ENCODE measurements at places on chromosomes 3 and 15. TPM values are rescaled to one million over a fixed set of nuclear protein-coding genes. Genes with fewer than 3 reads are reported as not detected.
A peak's percentile ranks its signal among the peaks of the same experiment; 100 is the strongest.

- DNase-seq, result no peak
Observed at GRCh38 chr3:112751564-112752512, 94.8 kb downstream of the CD200R1L start.

- no peak for DNase-seq
Observed at GRCh38 chr15:75456710-75457109, 5.2 kb upstream of the SIN3A start.

- DNase-seq, result no peak
Observed at GRCh38 chr3:106578911-106579310, 710.1 kb upstream of the CBLB start.

- no peak for DNase-seq
Observed at GRCh38 chr3:181929501-181929900, 217.8 kb downstream of the SOX2 start.

DNA sequence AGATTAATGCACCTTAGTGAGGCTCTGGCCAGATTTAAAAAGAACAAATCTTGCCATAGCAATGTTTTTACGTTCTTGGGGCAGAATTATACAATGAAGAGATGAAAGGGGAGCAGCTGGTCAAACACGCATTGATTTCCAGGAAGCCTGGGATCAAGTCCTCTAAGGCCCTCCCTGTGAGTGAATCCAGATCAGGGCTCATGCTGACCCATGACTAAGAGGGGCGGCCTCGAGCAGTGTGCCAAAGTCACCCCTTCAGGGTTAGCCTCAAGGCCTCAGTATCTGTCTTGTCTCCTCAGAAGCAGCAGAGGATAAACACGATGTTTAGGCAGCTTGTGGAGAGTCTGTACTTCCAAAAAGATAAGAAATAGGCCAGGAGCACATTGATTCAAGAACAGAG lies 9.3 kb upstream of the RBP1 start:
- DNase-seq, result no peak

- no peak for DNase-seq
Observed at GRCh38 chr3:114846779-114847178, 300.3 kb downstream of the ZBTB20 start.

DNA sequence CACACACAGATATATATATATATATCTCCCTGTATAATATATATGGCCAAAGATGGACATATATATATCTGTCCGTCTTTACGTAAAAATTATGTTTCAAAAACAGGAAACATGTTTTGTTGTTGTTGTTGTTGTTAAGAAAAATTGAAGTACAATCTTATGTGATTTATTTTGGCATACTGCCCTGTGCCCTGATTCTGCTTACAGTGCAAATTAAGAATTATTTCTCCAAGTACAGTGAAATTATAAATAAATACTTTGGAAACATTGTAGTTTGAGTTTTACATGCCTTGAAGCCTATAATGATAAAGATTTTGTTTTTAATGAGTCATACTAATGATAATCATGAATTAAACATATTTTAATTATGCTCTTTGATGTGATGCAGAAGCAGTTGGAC lies 994.9 kb downstream of the DIPK2A start:
- no peak for DNase-seq

GRCh38 chr3:65669163-65669875 lies 369.4 kb downstream of the MAGI1 start:
- no peak for DNase-seq

DNA sequence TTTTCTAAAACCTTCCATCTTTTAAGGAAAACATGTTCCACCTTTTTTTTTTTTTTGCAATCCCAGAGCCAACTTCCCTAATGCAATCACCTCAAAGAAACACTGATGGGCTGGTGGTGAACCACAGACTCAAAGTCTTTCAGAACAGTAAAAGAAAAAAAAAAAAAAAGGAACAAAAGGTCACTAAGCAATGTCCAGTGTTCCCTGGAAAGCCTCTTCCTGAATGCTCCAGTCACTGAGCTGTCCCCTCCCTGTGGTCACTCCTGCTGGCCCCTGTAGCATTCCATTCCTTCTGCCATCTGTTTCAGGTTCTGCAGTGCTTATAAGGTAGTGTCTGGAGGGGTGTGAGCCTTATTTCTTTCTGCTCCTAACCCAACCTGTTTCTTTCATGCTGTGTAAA lies 53.3 kb downstream of the AAGAB start:
- DNase-seq, result no peak

- no peak for DNase-seq
Observed at GRCh38 chr3:183279371-183279770, 26.3 kb downstream of the B3GNT5 start.

- DNase-seq, result no peak
Observed at GRCh38 chr3:69784954-69785514, 45.8 kb downstream of the MITF start.

- no peak for DNase-seq
Observed at GRCh38 chr15:59797756-59798604, 108.9 kb upstream of the BNIP2 start.

DNA sequence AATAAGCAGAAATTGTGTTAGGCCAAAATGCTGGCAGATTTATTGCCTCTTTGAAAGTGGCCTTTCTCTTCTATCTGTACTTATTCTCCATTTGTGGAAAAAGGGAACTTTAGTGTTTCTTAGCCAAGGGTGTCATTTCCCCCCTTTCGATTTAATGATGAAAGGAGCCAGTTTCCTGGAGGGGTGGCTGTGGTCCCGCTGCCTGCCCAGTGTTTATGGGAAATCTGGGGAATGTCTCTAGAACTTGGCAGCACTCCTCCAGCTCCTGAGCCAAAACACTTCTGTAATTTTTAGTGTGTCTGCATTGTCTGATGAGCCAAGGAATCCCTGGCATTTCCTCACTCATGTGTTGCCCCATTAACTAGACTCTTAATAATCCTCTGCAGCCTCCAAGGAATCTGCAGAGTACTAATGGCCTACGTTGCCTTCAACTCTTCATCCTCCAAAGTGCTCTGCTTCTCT lies 448.8 kb downstream of the GRM7 start:
- peak; percentile 78 for DNase-seq

- no peak for DNase-seq
Observed at GRCh38 chr15:53627279-53627678, 132.2 kb downstream of the WDR72 start.

- DNase-seq, result no peak
Observed at GRCh38 chr15:66151809-66152208, 101.7 kb downstream of the MEGF11 start.

DNA sequence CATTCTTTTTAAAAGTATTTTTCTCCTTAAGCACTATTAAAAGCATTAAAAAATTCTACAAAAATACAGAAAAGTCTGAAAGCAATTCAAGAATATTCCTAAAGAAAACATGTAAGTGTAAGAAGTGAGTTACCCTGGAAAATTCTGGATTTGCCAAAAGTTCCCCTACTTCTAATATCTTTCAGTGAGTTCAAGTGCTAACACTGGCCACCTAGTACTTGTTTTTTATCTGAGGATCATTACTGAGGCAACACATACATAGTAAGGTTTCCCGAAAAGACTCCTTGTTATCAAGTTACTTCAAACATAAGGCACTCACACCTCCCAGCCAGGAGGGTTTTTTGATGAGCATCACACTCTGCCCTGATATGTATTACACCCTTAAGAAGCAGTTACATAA lies 158.4 kb downstream of the TIGIT start:
- no peak for DNase-seq

DNA sequence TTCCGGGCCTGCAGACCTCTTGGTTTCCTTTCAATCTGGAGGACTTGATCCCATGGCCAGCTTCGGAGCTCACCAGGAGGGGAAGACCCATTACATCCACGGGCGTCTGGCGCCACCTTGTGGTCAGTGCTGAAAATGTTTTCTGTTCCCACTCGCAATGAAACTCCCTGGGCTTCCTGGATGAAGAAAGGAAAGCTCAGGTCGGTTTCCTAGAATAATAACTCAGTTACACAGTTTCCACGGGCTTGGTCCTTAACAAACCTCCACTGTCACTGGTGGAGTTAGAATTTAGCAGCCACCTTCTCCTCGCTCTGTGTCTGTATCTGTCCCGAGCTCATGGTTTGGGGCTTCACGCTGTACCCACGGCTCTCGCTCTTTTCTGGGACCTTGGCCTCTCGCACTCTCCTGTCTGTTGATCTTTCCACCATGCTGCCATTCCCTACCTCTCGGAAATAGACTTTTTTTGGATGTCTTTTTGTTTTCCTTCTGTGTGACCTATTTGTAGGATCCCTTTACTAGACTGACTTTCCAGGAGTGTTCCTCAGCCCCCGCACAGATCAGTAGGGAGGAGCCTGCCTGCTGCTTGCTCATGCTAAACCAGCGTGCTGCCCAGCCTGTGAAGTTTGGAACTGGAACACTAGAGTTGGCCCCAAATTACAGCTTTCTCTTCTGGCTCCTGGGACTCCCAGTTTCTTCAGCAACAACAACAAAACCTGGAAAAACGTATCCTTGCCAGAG lies 56.3 kb downstream of the IL20RB start:
- peak; percentile 84 for DNase-seq

DNA sequence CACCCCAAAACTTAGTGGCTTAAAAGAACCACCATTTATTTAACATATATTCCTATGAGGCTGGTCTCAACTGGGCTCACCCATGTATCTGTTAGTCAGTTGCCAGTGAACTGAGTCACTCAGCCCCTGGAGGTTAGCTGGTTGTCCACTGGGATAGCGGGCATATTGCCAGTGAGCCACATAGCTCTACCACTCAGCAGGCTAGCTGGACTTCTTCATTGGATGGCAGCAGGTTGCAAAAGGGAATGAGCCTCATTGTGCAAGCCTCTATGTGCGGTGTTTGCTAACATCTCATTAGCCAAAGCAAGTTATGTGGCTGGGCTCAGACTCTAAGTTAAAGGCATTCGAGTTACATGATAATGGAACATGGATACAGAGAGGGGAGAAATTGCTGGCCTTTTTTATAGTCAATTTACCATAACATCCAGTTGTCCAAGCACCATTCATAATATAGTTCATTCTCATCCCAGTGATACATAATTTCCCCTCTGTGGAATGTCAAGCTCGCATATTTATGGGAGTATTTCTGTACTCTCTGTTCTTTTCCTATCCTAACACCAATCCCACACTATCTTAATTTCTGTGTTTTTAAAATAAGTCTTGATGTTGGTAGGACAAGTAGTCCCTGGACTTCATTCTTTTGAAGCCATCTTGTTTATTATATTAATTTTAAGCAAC lies 8.7 kb downstream of the BTD start:
- no peak for DNase-seq

DNA sequence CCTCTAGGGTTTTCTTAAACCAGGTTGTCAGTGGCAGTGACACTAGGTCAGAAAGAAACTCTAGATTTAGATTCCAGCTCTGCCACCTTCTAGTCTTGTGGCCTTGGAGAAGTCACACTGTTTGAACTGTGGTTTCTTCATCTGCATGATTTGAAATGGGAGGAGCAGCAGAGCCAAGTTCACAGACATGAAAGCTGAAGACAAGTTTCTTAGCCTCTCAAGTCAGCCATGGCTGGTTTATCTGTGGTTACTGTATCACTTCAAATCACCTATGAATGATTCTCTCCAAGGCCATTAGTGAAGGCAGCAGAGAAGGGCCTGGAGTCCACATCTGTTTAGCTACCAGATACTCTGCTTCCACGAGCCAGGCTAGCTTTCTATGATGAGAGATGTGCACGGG lies 15.6 kb downstream of the CLEC3B start:
- DNase-seq, result no peak

DNA sequence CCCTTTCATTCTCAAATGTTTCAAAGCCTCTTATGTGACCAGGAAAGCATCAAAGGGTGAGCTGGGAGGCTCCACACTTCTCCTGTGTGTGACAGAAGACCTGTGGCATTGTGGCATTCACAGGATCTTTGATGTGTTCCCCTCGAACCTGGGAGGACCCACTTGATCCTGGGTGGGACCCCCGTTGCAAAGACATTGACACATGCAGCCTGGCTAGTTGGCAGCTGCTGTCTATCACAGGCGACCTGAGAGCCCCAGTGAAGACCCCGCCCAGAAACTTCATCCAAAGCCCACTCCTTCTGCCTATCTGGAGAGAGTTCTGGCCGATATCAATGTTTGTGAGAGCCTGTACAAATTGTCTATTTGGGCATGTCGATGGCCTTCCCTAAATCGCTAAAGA lies 140.4 kb upstream of the ATP2B2 start:
- no peak for DNase-seq

- no peak for DNase-seq
Observed at GRCh38 chr3:95586754-95587153, 1227.6 kb upstream of the EPHA6 start.

GRCh38 chr3:177146646-177147045 lies 50.6 kb downstream of the TBL1XR1 start:
- no peak for DNase-seq

GRCh38 chr3:34858067-34858660 lies 781.2 kb upstream of the ARPP21 start:
- no peak for DNase-seq

DNA sequence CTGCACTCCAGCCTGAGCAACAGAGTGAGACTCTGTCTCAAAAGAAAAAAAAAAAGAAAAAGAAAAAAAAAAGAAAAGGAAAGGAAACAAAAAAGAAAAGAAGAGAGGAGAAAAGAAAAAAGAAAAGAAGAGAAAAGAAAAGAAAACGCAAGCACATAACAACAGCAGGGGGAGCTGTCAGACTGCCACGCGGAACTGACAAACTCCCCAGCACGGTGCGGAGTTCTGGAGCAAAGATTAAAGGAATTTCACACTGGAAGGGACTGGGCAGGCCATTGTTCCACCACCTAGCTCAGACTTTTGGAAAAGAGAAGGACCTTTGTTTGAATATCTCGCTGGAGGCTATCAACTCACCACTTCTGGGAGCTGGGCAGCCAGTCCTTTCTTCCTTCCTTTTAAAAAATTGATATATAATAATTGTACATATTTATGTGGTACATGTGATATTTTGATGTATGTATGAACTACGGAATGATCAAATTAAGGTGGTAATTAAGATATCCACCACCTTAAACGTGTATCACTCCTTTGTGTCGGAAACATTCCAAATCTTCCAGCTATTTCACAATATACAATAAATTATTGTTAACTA lies 40.5 kb downstream of the DPPA2 start:
- DNase-seq, result no peak

DNA sequence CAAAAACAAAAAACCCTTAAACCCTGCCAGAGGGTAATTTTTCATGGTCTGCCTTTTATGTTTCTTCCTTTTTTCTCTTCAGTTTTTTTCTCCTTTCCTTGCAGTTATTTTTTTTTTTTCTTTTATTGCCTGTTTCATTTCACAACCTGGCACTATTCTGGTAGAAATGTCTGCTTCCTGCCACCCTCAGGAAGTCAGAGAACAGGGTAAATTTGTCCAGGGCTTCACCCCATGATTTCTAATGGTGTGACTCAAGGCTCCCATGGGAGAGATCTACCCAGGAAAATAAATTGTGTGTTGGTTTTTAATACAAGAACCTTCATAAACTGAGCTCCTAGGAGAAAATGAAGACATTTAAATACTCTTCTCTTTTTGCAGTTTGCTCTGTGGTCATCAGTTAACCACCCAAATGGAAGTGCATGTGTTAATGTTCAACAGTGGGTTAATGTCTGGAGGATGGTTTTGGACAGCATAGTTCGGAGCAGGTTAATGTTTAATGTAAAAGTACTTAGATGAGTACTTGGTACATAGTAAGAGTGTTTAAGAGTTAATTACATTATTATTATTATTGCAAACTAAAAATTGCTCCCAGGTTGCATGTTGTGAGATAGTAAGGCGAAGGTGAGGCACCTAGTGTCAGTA lies 45.9 kb downstream of the CGNL1 start:
- DNase-seq, result no peak

The NANOGP8 gene
- polyA plus RNA-seq, result not detected

The GTF2A2 gene
- polyA plus RNA-seq, result 76.9 TPM

The CCR3 gene
- polyA plus RNA-seq, result not detected

The LMLN gene
- 2.4 TPM for polyA plus RNA-seq

The KY gene
- 1.5 TPM for polyA plus RNA-seq

The DLL4 gene
- polyA plus RNA-seq, result 11.2 TPM

The CHRM5 gene
- polyA plus RNA-seq, result 0.03 TPM

The ABHD10 gene
- 23.3 TPM for polyA plus RNA-seq

The ITIH1 gene
- 0.70 TPM for polyA plus RNA-seq

The NUP210 gene
- polyA plus RNA-seq, result 1.8 TPM

Data from urinary bladder (tissue), 4 donors.